ENCODE measurements at places on chromosomes 4 and X.

- no peak for DNase-seq
These were observed 14.0 kb downstream of the SORCS2 start for GRCh38 chr4:7206385-7206784.

- DNase-seq, result no peak
These were observed 6.5 kb upstream of the EXOSC9 start for GRCh38 chr4:121794505-121795188.

DNA sequence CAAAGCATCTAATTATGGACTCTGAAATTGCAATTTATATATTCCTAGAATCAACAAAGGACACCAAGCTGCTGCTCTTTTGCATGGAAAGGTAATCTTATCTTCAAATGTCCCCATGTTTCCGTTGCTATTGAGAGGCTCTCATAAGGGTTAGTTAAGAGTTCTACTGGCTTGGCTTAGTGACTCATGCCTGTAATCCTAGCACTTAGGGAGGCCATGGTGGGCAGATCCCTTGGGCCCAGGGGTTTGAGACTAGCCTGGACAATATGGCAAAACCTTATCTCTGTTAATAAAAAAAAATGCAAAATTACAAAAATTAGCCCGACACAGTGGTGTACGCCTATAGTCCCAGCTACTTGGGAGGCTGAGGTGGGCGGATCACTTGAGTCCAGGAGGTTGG is 93.4 kb upstream of the RAPGEF2 start:
- DNase-seq, result no peak

- DNase-seq, result no peak
These were observed 33.1 kb downstream of the SLC10A7 start for GRCh38 chr4:146488495-146489174.

DNA sequence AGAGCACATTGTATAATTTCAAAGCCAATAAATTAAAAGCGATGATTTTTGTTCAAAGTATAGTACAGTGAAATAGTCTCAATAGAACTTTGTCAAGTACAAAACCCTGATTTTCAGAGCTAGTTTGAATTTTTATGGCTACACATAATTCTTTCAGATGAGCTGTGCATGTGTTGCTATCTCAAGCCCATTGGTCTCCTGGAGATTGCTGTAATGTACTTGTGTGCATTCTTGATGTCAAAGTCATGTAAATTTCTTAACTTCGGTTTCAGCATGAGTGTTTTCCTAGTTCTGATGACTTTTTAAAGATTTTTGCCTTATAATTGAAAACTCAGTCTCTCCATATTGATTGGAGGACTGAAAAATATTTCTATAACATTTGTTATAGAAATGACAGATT is 200.8 kb downstream of the CEP135 start:
- no peak for DNase-seq

All from dorsolateral prefrontal cortex (tissue), 122 donors.